COLO829 (cell line): ENCODE measurements at places on chromosomes 6 and 20.

DNA sequence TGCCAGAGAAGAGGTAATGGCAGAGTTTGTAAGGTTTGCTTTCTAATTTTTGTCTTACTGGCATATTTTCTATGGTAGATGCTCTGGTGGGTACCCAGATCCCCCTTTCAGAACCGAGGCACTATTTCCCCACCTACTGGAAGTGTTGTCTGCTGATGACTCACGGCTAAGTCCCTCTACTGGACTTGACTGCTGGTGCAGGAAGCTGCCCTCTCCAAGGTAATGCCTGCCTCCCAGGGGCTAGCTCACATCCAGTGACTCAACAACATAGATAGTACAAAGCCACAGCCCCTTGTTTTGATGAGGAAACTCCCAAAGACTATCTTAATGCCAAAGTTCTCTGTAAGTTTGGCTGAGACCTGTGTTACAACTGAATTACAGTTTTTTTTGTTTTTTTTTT lies 285.4 kb upstream of the FLRT3 start:
- peak; percentile 19 for DNase-seq

DNA sequence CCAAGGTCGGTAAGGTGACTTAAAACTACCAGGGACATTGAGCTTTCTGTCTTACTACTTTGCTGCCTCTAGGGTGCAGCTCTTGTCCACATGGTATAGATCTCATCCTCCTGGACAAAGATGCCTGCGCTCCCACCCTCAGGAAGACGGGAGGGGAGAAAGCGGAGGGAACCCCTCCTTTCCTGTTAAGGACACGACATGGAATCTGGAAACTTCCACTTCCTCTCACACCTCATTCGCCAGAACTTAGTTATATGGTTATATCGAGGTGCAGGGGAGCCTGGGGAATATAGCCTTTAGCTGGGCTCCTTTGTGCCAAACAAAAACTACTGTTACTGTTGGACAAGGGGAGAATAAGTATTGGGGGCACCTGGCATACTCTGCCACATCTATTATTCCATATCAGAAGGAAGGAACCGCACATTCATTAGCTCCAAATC lies 224.3 kb upstream of the TSHZ2 start:
- peak; percentile 24 for DNase-seq

DNA sequence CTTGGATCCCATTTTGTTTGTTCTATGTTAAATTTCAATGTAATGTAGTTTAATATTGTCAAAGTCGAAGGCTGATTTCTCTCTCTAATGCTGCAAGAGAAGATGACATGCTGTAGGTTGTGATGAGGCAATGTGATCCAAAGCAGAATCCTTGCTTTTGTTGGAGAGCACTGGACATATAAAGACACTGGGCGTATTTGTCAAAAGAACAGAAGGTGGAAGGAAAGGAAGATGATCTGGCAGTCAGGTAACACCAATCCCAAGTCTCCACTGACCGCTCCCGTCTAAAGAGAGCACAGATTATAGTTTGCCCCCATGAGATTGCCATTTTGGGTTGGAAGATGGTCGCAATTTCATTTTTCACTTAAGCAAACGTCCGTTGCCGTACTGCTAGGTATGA lies 935 bp upstream of the RFX6 start:
- no peak for DNase-seq

GRCh38 chr6:87922196-87922946 lies 125.3 kb upstream of the SPACA1 start:
- DNase-seq = no peak
